Fibroblast of gingiva (primary cell): ENCODE measurements at places on chromosomes 11 and 22.
A peak's percentile ranks its signal among the peaks of the same experiment; 100 is the strongest.

- no peak for DNase-seq
Observed at GRCh38 chr22:30254314-30254713, 7.8 kb upstream of the LIF start.

DNA sequence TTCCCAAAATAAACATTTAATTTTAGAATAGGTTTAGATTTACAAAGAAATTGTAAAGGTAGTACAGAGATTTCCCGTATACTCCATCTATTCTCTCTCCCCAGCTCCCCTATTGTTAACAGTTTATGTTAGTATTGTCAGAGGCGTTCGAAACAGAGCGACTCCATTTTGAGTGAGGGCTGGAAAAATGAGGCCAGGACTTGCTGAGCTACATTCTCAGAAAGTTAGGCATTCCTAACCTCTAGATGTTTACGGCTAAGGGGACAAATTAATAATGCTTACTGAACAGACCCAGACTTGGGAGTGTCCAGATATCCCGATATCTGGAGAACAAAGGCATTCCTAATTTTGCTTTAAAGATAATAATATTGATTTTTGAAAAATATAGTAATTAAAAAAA lies 12.4 kb upstream of the NUP160 start:
- DNase-seq = no peak

DNA sequence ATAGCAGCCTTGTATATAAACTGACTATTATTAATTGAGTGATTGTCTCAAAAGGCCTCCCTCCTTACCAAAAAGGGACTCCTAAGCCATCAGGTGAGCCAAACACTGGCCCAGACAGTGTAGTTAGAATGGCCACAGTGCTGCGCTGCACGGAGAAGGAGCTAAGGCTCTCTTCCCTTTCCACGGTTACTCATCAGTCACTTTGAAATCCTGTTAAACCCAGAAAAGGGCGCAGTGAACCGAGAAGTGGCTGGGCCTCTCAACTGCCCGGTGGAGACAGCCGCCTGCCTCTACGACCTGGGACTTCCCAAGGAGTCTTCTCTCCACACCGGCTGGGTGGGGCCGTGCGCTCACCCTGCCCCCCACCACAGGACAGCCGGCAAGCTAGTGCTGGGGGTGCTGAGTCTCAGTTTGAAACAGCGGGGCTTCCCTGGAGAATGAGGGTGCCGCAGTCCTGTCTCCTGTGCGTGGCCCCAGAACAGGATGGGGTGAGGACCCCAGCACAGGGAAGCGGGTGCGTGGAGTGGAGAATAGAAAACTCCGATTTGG lies 1.3 kb downstream of the MYH9 start:
- no peak for DNase-seq

DNA sequence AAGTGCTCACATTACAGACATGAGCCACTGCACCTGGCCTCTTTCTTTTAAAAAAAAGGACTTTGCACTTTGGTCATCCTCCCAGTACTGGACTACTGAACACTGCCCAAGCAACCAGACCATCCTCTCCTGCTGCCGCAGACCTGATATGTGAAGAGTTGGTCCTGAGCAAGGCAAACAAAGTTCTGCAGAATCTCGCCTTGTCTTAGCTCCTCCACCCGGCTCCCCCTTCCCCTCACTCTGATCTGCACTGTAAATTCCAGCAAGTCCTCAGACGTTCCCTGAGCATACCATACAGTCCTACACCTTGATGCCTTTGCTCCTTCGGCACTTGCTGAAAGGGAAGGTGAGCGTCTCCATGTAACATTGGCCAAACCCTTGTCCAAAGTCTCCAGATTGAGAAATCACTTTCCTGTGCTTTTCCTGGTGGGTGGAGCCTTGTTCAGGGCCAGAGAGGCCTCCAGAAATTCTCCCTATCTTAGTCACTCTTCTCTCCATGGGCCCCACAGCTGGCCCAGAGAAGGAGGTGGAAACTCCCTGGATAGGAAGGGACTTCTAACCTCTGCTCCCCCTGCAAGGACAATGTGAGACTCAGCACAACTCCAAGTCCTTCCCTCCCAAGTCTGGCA lies 47.0 kb upstream of the TIMP3 start:
- DNase-seq = no peak

DNA sequence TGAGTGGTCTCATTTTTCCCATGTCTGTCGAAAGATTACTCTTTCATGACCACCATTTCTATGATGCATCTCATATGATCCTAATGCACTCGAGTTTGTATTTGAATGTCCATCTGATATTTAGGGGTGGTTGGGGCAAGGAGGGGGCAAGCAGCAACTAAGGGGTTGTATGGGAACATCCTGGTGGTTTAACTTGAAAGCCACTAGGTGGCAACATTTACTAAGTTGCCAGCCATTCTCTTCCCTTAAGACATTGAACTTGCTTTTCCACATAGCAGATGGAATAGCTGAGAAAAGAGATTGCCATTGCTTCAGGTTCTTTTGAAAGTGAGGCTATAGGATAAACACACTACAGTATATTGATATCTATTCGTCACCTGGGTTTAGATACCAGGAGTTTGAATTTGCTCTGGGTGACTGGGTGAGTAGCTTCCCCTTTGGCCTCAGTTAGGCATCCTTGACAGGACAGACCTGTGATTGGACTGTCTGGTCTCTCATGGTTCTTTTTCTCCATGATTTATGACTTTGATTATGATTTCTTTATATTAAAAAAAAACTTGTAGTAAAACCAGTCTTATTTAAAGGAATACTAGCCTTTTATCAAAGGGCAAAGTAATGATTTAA lies 32.4 kb downstream of the NF2 start:
- DNase-seq = peak; percentile 68

DNA sequence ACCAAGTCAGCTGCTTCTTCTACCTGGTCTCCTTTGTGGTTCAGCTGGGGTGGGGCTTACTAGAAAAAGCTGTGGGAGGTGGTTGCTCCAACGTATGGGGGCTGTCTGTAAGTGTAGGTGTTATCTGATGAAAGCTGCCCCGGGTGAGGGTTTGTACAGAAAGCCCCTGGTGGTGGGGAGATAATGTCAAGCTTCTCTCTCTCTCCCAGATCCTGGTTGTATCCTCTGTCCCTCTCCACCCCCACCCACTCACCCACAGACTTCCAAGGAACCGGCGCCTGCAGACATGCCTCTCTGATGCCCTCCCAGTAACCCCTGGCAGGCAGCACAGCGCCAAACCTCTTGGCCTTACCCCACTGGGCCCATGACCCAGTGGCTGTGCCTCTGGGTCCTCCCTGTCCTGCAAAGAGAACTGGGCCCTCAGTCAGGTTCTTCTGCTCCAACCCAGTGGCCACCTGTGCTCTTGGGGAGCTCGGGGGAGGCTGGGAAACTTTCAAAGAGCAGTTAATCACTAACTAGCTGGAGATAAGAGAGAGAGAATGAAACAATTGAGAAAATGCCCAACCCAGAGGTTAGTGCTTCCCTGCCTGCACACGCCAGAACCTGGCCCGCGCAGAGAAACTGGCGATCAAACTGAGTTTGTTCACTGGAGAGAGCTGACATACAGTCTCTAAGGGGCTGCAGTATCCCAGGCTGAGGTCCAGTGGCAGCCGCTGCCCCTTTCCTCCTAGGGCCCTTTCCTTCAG lies 20.4 kb upstream of the EHF start:
- no peak for DNase-seq

DNA sequence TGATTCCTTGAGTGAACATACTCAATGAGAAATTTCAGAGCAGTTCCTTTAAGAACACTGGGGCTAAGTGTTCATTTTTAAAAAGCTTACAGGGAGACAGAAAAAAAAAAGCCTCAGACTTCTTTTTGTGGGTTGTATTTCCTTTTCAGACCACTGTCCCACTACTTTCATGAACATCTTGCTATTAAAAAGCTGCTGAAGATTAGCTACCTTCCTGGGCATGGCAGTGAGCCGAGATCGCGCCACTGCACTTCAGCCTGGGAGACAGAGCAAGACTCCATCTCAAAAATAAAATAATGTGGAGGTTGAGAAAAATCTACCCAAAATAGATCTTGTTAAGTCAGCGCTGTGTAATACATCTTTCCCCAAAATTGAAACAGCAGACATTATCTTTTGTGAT lies 10.8 kb downstream of the TRAF6 start:
- no peak for DNase-seq

GRCh38 chr11:83681906-83682610 lies 395.9 kb upstream of the CCDC90B start:
- no peak for DNase-seq

DNA sequence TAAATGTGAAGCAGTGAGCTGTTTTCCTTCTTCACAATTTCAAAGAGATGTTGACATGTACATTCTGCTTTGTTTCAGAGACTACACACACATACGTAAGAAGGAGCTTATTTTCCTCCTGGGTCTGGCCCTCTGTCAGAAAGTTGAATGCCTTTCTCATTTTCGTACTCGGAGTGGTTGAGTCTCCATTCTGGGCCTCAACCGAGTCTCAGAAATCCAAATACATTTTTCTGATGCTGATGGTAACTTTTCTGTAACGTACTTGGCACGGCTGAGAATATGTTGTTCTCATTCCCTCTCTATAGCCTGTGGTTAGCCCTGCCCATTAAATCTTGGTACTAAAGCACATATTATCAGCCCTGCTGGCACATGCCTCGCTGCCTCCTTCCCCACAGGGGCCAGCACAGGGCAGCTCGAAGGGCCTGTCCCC lies 25.3 kb downstream of the PARVA start:
- DNase-seq = no peak

DNA sequence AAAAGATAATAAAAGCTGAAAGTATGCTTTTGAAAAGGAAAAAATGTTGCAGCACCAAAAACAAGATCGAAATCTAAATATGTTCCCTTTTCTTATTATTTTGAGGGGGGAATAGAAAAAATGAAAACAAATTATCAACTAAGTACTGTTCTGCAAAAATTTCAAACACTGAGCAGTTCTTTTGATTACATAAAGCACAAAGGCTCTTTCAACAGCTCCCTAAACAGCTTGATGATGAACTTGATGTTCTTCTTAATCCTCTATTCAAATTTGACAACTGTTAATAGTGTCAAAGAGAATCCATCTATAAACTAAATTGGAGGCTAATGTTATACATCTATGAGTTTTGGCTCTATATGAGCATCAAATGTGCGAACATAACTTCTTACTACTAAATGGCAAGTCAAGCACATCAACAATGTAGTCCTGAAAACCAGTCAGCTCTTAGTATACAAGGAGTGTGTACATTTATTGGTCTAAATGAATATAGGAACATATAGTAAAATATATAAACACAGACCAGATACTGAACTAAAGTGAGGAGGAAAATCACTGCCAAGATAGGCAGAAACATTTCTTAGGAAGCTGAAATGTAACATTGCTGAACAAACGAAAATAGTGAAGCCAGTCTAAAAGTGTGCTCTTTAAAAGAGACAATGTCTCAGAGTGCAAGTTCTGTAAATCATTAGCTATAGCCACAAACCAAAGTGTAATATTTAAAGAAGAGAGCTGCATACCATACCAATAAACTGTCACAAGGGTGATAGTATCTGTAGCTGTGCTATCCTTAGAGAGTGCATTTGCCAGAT lies 94.3 kb downstream of the SOX6 start:
- DNase-seq = no peak

GRCh38 chr22:49934891-49935557 lies 16.6 kb downstream of the CRELD2 start:
- DNase-seq = peak; percentile 77

DNA sequence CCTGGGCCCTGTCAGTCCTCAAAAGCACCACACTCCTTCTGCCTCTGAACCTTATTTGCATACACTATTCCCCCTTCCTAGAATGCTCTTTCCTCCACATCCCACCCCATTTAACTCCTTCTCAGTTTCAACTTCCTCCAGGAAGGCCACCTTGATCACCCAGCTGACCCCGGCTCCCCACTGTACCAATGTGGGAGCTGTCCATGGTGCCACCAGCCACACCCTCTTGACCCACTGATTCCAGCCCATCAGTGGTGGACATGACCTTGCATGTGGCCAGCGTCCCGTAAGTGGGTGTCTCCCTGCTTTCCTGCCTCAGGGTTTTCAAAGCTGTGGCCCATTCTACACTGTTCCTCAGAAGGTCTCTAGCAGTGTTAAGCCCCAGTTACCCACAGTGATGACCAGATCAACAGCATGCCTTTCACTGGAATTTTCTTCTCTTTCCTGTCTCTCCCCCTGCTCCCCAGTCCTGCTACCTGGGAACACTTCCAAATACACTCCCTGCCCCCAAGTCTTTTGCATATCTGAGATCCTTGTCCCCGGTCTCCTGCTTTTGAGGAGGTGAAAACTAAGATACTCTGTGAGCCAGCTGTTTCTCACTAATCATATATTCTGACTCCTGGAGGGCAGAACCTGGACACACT lies 346.6 kb downstream of the MN1 start:
- DNase-seq = no peak

- DNase-seq = no peak
Observed at GRCh38 chr11:117483372-117483771, 155.7 kb downstream of the CEP164 start.

DNA sequence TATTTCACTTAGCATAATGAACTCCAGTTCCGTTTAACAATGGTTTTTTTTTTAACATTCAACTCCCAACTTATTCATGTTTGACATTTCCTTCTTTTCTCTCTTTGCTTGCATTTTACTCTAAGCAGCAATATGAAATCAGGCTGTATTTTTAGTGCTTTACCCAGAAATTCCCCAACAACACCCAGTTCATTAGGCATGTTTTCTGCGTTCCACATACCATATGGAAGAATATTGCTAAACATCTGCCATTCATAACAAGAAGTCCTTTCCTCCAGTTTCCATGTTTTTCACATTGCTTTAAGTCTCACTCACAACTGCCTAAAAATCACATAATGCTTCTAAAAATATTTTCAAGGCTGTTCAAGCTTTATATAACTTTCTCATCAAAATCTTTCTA lies 45.8 kb downstream of the PLAAT5 start:
- no peak for DNase-seq

DNA sequence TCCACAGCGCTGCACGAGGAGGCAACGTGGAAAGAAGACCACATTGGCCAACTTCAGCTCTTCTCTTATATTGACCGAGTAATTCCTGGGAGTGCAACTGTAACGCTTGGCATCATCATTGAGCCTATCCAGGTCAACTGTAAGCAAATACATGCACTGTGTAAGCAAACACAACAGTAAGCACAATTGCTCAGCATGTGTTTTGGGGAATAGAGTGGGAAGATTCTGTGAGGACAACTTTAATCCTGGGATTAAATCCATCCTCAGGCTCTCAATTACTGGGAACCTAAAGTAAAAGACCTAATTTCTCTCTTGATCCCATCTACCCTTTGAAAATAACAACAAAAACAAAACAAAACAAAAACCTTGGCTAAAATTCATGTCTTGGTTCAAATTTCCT lies 109.5 kb upstream of the DDI1 start:
- DNase-seq = no peak
